MCF 10A (cell line): ENCODE measurements at places on chromosomes 12 and 14.

GRCh38 chr12:29204521-29204920, 55.4 kb downstream of the FAR2 start:
- H3K36me3 ChIP-seq: no peaks in the 10 kb centered on the region
- DNase-seq: no peak
- no peak overlapping the region for H3K4me3 ChIP-seq
- H3K27me3 ChIP-seq: no peaks in the 10 kb centered on the region

DNA sequence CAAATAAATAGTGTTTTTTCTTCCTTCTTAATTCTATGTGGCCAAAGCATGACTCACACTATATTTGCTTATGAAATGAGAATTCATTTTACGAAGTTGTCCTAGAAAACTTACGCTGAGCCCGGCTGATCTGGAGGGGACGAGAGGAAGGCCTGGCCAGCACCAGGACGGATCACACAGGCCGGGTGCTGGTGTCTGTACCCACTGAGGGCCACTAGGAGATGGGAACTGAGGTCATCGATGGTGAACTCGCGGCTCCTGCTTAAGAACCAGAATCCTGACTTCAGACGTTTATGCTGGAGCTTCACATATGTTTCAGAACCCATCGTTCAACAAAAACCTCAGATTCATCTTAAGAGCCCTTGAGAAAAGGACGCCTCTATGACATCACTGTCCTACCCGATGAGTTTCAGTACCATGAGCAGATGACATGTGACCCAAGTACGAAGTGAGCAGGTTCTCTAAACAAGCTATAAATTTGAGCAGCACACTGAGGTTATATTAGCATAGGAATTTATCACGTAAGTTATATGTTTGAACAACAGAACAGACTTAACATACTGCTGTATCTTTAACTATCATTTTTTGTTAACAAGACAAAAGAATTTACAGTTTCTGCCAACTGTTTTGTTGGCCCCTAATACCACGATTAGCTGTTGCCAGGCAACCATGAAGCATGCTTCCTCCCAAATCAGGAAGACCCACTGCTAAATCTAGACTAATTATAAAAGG, 111.9 kb downstream of the FOXN3 start:
- H3K27me3 ChIP-seq: no peaks in the 10 kb centered on the region
- no peak overlapping the region for H3K27ac ChIP-seq
- H3K4me3 ChIP-seq: no peak overlapping the region
- H3K4me1 ChIP-seq: peaks cover 15% of the 10 kb centered on the region

DNA sequence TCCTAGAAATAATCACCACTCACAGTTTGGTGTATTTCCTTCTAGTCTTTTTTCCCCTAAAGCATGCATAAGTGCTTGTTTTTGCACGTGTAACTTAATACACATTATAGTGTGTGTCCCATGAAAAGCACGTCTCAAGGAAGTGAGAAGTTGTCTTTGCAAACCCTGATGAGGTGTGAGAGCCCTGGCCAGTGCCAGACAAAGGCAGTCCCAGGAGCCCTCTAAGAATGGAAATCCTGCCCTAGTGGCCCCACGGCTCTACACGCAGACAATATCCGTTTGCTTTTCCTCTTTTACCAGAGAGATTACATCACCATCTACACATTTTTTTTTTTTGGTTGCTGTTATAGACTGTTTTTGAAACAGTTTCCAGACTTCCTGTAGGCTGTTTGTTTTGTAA, 85.5 kb upstream of the FZD10 start:
- H3K4me3 ChIP-seq: no peak overlapping the region
- H3K4me1 ChIP-seq: peaks cover 9% of the 10 kb centered on the region
- H3K27ac ChIP-seq: no peak overlapping the region
- no peak for DNase-seq
- H3K27me3 ChIP-seq: no peaks in the 10 kb centered on the region
- no peaks in the 10 kb centered on the region for H3K36me3 ChIP-seq

- H3K4me3 ChIP-seq: no peak overlapping the region
- H3K27ac ChIP-seq: no peak overlapping the region
- no peak for DNase-seq
- no peaks in the 10 kb centered on the region for H3K36me3 ChIP-seq
- no peaks in the 10 kb centered on the region for H3K27me3 ChIP-seq
- peaks cover 17% of the 10 kb centered on the region for H3K4me1 ChIP-seq
Measured at GRCh38 chr12:47729233-47729632, 3.9 kb upstream of the ENDOU start.
